ENCODE measurements at places on chromosomes 3 and 15.

- DNase-seq = no peak
Measured at GRCh38 chr3:60325610-60326170, 925.6 kb downstream of the FHIT start.

- DNase-seq = no peak
Measured at GRCh38 chr15:101808201-101808600, 3.8 kb upstream of the OR4F15 start.

DNA sequence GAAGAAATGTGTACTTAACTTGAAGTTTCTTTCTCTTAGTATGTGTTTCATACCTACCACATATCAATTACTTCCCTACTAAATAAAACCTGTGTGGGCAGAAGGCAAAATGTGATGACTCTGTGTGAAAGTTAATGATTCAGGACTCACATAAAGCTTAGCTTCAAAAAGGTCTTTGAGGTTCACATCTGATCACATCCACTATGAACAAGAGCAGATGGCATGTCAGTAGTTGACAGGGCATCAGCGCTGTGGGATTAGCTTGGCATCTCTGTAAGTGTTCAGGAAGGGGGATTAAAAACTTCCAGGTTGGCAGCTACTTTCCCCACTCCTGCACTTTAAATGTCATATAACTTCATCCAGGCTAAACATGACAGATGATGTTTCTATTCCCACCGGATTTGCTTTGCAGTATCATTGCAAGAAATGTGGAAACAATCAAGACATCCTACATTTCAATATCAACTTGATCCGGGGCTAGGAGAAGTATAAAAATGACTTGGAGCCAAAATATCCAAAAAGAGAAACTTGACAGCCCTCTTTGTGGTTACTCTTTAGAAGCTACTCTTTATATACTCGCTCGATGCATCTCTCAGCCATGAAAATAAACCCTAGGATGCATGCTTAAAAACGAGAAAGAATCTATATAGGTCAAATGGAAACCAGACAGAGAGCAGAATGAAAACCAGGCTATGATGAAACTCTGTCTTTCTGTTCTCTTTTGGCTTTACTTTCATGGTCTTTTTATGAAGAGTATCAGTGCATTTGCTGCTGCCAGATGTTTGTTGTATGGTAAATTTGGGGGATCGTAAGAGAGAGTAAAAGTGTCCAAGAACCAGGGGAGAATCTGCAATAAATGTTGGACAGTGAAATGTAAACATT lies 273.1 kb upstream of the ALCAM start:
- DNase-seq = no peak

- DNase-seq = peak; percentile 80
Measured at GRCh38 chr15:52677593-52678467, 1.4 kb downstream of the ATOSA start.

DNA sequence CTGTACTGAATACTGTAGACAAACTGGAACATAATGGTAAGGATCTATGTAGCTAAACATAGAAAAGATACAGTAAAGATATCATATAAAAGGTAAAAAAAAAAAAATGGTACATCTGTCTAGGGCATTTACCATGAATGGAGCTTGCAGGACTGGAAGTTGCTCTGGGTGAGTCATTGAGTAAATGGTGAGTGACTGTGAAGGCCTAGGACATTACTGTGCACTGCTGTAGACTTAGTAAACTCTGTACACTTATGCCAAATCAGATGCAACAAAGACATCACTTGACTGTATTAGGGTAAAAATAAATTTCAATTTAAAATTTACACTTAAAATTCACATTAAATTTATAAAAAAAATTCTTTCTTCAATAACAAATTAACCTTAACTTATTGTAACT lies 281.3 kb upstream of the LMCD1 start:
- DNase-seq = no peak

DNA sequence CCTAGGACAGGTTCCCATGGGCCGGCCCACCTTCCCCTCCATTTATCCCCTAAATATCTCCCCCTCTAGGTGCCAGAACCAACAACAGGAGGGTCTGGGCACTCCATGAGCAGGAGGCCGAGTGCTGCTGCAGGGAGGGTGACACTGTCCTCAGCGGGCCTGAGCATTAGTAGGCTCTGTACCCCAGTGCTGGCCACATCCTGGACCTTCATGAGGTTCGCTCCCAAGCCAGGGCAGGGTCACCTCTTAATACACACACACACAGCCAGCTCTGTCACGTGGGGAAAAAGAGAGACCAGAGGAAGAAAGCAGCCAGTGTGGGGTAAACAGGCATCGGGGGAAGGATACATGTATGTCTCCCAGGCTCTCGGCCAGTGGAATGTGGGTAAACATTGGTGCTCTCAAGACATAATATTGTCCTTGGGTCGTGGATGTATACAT lies 27.9 kb upstream of the SEMA3F start:
- no peak for DNase-seq
